ENCODE measurements at places on chromosomes 2 and 18.

DNA sequence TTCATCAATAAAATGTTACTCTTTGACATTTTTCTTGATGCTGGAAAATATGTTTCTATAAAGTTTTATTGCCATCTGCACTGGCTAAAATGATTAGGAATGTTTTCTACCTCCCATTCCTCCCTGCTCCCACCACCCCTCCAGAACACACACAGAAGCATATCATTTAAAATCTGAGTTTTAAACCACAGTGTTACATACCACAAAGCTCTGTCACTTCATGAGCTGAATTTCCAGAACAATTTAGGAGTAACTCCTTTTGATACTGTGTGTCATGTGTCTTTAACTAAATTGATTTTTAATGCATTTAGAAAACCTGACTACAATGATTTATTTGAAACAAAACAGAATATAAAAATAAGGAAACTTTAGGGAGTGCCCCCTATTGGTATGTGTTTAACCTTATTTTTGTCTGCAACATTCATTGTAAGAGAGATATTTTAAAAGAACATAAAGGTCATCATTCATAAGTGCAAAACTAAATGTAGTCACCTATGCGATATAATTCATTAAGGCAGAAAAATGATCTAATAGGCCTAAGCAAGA, 52.0 kb downstream of the FEZ2 start:
- H3K27ac ChIP-seq = no peak overlapping the region
- DNase-seq = no peak
- no peaks in the 10 kb centered on the region for H3K27me3 ChIP-seq
- no peaks in the 10 kb centered on the region for H3K4me1 ChIP-seq
- no peaks in the 10 kb centered on the region for H3K36me3 ChIP-seq
- no peak overlapping the region for H3K4me3 ChIP-seq

- no peak overlapping the region for H3K27ac ChIP-seq
- H3K4me3 ChIP-seq = no peak overlapping the region
- H3K27me3 ChIP-seq = no peaks in the 10 kb centered on the region
- no peak for DNase-seq
Measured at GRCh38 chr2:32095671-32096070, 32.3 kb downstream of the SPAST start.

GRCh38 chr18:3478262-3478978, 28.4 kb downstream of the TGIF1 start:
- no peak overlapping the region for H3K27ac ChIP-seq
- H3K4me1 ChIP-seq = no peaks in the 10 kb centered on the region
- no peaks in the 10 kb centered on the region for H3K36me3 ChIP-seq
- no peak overlapping the region for H3K4me3 ChIP-seq
- H3K27me3 ChIP-seq = no peaks in the 10 kb centered on the region

DNA sequence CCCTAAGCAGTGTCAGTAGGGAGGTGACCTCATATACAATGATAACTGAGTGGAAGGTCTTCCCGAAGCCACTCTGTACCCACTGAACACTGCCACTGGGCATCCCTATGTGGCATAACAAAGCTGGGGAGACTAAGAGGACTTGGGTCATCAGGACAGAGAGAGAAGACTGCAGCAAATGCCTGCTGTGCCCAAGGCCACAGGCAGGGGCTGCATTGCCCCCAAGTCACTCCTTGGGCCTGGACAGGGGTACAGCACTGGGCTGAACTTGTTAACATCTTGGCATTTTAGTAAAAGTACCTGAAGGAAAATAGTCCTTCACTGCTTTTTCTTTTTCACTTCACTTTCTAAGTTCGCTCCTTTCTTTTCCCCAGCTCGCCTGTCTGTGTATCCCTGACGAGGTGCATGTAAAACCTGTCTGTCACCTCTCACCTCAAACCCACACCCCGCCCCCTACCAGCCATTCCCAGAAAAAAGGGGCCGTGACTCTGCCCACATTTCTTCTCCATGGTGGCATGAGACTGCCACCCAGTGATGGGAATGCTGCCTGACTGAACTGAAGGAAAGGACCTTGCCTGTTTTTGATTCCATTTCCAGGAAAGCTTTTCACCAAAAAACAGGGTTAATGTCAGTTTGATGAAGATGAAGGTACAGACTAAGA, 62.9 kb downstream of the MTHFD2 start:
- no peaks in the 10 kb centered on the region for H3K27me3 ChIP-seq
- H3K27ac ChIP-seq = no peak overlapping the region
- no peaks in the 10 kb centered on the region for H3K36me3 ChIP-seq
- peak; percentile 13 for DNase-seq
- H3K4me3 ChIP-seq = no peak overlapping the region

GRCh38 chr2:70482401-70482800, 71.2 kb downstream of the TGFA start:
- H3K4me1 ChIP-seq = no peaks in the 10 kb centered on the region
- DNase-seq = no peak
- no peak overlapping the region for H3K4me3 ChIP-seq
- no peak overlapping the region for H3K27ac ChIP-seq
- no peaks in the 10 kb centered on the region for H3K36me3 ChIP-seq
- H3K27me3 ChIP-seq = no peaks in the 10 kb centered on the region

DNA sequence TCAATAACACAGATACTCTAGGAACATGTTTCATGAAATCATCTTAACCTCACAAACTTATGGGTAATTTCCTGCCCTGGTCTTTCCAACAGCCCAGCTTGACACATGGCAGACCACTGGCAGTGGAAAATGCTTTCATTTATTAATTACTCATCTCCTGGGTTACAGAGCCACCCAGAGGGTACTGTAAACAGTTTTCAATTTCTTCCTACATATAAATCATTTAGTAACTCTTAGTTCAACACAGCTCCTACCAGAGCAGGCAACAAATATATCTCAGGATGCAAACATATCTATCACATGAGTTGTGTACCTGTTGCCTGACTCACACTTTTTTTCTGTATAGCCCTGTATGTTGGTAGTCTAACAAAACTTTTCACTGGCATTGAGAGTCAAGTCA, 99.2 kb upstream of the VRK2 start:
- no peaks in the 10 kb centered on the region for H3K36me3 ChIP-seq
- H3K27me3 ChIP-seq = no peaks in the 10 kb centered on the region
- H3K27ac ChIP-seq = no peak overlapping the region
- no peak for DNase-seq
- no peaks in the 10 kb centered on the region for H3K4me1 ChIP-seq

DNA sequence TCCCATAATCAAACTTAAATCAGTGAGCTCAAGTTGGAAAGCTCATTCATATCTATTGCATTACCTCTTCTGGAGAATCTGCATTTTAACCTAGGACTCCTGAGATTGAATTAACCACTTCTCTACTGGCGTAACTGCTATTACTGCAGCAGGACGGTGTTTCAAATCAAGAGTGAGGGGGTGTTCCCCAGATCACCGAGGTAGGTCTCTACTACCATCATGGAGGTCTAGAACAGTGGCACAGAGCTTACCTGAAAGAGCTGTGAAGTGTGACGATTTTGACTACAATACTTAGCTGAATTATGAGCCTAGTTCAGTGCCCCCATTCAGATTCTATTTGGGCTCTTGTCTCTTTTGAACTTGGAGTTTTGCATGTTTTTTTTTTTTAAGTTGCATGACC, 119.5 kb downstream of the POLE4 start:
- H3K4me3 ChIP-seq = no peak overlapping the region
- no peak overlapping the region for H3K27ac ChIP-seq
- no peaks in the 10 kb centered on the region for H3K4me1 ChIP-seq

DNA sequence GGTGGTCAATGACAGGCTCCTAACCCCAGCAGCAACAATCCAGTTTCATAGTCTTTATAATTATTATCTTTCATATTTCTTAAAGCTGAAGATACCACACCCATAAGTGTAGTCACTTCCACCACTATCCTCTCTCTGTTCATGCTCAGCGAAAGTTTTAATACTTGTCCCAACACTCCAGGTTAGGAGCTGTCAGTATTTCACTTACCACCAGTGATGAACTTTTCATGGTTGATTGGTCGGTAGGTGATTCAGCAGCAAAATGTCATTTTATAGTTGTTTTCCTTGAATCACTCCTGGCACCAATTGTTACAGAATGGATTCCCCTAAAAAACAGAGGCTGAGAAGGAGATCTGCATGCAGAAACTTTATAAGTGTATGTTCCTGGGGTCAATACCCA, 324.9 kb downstream of the CCDC85A start:
- H3K36me3 ChIP-seq = no peaks in the 10 kb centered on the region
- no peaks in the 10 kb centered on the region for H3K27me3 ChIP-seq

- no peak overlapping the region for H3K4me3 ChIP-seq
- no peak for DNase-seq
- H3K4me1 ChIP-seq = no peaks in the 10 kb centered on the region
- no peak overlapping the region for H3K27ac ChIP-seq
- no peaks in the 10 kb centered on the region for H3K27me3 ChIP-seq
Measured at GRCh38 chr2:183666031-183666430, 541.8 kb downstream of the NUP35 start.

DNA sequence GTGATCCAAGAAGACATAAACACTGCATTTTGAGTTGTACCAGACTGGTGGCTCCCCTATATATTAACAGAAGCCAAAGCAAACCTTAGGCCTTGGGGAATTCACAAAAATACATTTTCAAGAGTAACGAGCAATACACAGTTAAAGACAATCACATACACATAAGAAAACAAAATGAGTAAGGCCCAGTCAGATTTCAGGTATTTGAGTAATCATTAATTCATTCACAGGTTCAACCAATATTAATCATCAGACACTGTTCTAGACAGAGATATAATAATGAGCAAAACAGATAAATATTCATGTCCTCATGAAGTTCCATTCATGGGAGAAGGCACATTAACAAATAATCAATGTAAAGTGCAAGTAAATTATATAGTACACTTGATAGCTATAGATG, 9.6 kb downstream of the STPG4 start:
- no peak for DNase-seq
- no peak overlapping the region for H3K4me3 ChIP-seq
- H3K27ac ChIP-seq = no peak overlapping the region
- no peaks in the 10 kb centered on the region for H3K4me1 ChIP-seq

DNA sequence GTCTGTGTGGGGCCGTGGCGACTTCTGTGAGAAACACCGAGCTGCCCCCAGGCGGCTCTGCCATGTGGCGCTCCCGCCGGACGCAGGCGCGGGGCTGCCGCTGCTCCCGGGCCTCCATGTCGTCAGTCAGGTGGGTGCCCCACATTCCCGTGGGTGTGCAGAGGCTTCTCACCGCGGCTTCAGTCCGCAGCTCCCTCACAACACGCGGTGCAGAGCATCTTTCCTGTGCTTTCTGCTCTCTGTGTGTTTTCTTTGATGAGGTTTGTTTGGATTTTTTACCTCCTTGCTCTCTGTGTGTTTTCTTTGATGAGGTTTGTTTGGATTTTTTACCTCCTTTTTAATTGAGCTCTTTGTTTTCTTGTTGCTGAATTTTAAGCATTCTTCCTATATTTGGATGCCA, 13.0 kb downstream of the AQP12A start:
- no peak for DNase-seq
- H3K36me3 ChIP-seq = no peaks in the 10 kb centered on the region
- no peak overlapping the region for H3K4me3 ChIP-seq

DNA sequence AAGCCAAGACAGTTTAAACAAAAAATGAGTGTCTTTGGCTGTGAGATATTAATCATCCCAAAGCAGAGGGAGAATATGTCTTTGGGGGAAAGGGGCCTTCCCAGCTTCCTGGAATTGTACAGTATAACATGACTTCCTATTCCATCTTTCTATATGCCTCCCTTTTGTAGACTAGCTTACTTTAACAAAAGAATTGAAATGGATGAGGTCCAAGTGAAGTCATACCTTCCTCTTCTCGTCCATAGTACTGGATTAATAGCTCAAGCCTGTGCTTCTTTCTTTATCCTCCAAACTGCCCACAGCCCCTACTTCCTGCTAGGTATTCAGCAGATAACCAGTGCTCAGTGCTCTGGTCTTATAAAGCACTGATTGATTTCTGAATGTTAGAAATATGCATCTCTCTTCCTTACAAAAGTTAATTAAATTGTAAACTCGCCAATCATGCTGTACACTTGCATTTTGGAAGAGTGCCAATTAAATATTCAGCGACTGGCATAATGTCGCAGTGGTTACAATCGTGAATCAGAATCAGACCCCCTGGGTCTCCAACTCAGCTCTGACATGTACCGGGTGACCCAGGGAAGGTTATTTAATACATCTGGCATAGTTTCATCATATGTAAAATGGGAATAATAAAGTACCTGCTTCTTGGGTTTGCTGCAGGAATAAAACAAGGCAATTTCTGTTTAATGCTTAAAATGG, 325.1 kb downstream of the RND3 start:
- H3K4me1 ChIP-seq = no peaks in the 10 kb centered on the region
- no peak for DNase-seq
- H3K27ac ChIP-seq = no peak overlapping the region

- no peak overlapping the region for H3K4me3 ChIP-seq
- no peaks in the 10 kb centered on the region for H3K36me3 ChIP-seq
Measured at GRCh38 chr2:120511536-120511935, 165.6 kb downstream of the INHBB start.

GRCh38 chr2:29586919-29587318, 334.5 kb downstream of the ALK start:
- no peaks in the 10 kb centered on the region for H3K27me3 ChIP-seq
- DNase-seq = no peak
- no peak overlapping the region for H3K27ac ChIP-seq
- H3K36me3 ChIP-seq = no peaks in the 10 kb centered on the region
- no peaks in the 10 kb centered on the region for H3K4me1 ChIP-seq
- no peak overlapping the region for H3K4me3 ChIP-seq

GRCh38 chr2:222776792-222777191, 84.0 kb upstream of the ACSL3 start:
- no peaks in the 10 kb centered on the region for H3K36me3 ChIP-seq
- H3K27ac ChIP-seq = no peak overlapping the region
- no peaks in the 10 kb centered on the region for H3K4me1 ChIP-seq
- H3K4me3 ChIP-seq = no peak overlapping the region
- H3K27me3 ChIP-seq = no peaks in the 10 kb centered on the region

- H3K36me3 ChIP-seq = no peaks in the 10 kb centered on the region
- H3K27ac ChIP-seq = no peak overlapping the region
- H3K4me3 ChIP-seq = no peak overlapping the region
Measured at GRCh38 chr2:111161971-111162370, 41.3 kb downstream of the BCL2L11 start.

DNA sequence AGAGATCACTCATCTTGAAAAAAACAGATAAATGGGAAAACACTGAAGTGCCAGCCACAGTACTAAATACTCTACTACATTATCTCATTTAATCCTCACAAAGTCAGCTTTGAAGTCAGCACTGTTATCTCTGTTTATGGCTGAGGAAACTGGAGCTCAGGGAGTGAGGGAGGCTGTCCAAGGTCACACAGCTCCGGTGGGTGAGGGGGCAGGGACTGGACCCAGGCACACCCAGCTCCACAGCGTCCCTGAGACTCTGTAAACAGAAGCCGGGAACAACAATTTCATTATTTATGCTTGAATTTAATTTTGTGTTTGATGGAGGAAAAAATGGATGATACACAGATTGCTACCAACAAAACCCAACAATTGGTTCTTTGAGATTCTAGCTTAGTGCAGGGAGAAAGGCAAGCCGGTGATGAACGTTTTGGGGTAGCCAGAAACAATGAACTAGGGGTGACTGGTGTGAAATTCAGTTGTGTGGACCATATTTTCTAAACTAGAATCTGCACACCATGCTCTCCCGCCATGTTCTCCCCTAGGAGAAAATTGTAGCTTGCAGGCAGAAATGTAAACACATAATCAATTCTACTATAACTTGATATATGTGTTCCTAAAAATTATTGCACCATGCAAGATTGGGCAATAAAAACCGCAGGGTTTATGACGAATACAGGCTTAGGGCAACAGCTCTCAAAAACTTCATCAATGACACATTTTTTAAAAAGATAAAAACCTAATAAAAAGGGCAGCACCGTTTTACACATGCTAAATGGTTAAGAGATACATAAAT, at the start of gene GREB1:
GREB1 (plus strand) TSS at position 768 of the 793 bp plus-strand sequence. CDS start 22,570 bp downstream, outside the sequence.
- no peaks in the 10 kb centered on the region for H3K36me3 ChIP-seq
- H3K27ac ChIP-seq = no peak within 1 kb of the TSS
- no peak for DNase-seq
- no peaks in the 10 kb centered on the region for H3K27me3 ChIP-seq
- H3K4me1 ChIP-seq = peaks cover 2% of the 10 kb centered on the region
